ENCODE measurements at places on chromosomes 6 and 20. TPM values are rescaled to one million over a fixed set of nuclear protein-coding genes. Genes with fewer than 3 reads are reported as not detected.

Gene SLC52A3
- total RNA-seq: not detected

- H3K36me3 ChIP-seq: no peaks in the 10 kb centered on the region
- H3K4me1 ChIP-seq: peaks cover 26% of the 10 kb centered on the region
- peak overlapping the region; percentile 70 for H3K27ac ChIP-seq
Observed at GRCh38 chr6:6633898-6634734, 45.6 kb downstream of the LY86 start.

DNA sequence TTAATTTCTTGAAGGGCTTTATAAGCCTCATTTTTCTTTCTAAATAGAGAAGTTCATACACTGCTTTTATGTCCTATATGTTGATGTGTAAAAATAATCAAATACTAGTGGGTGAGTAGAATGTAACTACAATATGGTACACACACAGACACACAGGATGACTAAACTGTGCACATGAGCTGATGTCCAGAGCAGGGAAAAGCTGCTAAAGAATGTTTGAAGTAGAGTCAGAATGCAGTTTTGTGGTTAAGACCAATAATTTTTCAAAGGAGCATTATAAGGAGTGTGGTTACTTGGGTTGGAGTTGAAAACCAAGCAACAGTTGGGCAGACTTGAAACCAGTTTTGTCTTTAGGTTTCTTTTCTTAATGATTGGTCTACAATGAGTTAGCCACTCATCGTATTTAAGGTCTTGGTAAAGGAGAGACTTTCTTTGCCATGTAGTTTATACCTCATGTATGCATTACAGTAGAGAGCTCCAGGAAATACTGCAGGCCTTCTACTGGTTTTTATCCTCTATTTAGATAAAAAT is 196.6 kb downstream of the ESR1 start:
- no peak overlapping the region for H3K27ac ChIP-seq
- no peaks in the 10 kb centered on the region for H3K27me3 ChIP-seq
- no peaks in the 10 kb centered on the region for H3K36me3 ChIP-seq
- no peak for DNase-seq
- H3K4me3 ChIP-seq: no peak overlapping the region

Gene GNMT
- total RNA-seq: 1.9 TPM

DNA sequence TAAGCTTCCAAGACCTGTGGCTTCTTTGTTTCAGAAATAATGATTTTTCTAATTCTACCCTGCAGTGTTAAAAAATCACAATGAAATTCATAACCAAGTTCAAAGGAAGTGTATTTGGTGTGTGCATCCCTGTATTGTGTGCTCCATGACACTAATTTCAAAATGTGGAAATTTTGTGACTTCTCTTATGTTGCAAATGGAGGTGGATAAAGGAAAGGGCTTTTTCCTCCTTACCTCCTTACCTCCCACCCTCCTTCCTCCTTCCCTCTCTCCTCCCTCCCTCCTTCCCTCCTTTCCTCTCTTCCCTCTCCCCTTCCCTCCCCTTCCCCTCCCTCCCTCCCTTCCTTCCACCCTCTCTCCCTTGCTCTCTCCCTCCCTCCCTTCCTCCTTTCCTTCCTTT is 10.5 kb downstream of the CDH4 start:
- no peaks in the 10 kb centered on the region for H3K36me3 ChIP-seq
- H3K4me3 ChIP-seq: no peak overlapping the region
- H3K4me1 ChIP-seq: peaks cover 1% of the 10 kb centered on the region
- no peak for DNase-seq
- no peak overlapping the region for H3K27ac ChIP-seq
